ENCODE measurements at places on chromosomes 13 and 19.

DNA sequence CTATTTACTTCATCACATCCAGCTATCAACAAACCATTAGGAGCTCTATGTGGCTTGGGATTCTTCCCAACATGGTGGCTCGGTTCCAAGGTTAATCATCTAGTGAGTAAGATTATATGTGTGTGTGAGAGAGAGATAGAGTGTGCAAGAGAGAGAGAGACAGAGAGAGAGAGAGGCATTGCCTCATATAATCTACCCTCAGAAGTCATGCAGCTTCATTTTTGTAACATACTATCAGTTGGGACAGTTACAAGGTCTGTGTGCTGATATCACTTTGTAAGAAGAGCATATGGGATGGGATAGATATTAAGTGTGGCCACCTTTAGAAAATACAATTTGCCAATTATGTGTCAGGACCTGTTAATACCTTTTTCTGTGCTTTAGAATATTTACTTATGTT, 104.1 kb downstream of the NDFIP2 start:
- DNase-seq: no peak

GRCh38 chr19:30102239-30102638, 160.2 kb downstream of the URI1 start:
- no peak for DNase-seq

DNA sequence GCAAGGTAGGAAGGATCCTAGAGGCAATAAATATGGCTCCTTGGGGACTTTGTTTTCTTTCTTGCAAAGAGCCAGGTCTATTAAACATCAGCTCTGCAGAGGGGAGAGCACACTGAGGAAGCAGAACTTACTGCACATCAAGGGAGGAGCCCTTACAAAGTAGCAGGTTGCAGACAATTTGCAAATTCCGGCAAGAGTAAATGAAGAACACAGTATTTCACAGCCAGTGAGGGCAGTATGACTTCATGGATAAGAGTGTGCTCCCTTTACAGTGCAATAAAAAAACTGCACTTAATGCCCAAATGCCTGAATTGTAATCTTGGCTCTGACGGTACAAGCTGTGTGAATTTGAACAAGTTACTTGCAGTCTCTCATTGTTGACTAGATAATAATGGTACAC, 75.5 kb downstream of the STARD13 start:
- no peak for DNase-seq

- no peak for DNase-seq
Observed at GRCh38 chr13:105502193-105502592, 1033.3 kb downstream of the EFNB2 start.

- DNase-seq: peak; percentile 8
Observed at GRCh38 chr13:97028441-97029299, 34.4 kb upstream of the OXGR1 start.

- DNase-seq: no peak
Observed at GRCh38 chr19:35750167-35750566, 1.8 kb downstream of the LIN37 start.

DNA sequence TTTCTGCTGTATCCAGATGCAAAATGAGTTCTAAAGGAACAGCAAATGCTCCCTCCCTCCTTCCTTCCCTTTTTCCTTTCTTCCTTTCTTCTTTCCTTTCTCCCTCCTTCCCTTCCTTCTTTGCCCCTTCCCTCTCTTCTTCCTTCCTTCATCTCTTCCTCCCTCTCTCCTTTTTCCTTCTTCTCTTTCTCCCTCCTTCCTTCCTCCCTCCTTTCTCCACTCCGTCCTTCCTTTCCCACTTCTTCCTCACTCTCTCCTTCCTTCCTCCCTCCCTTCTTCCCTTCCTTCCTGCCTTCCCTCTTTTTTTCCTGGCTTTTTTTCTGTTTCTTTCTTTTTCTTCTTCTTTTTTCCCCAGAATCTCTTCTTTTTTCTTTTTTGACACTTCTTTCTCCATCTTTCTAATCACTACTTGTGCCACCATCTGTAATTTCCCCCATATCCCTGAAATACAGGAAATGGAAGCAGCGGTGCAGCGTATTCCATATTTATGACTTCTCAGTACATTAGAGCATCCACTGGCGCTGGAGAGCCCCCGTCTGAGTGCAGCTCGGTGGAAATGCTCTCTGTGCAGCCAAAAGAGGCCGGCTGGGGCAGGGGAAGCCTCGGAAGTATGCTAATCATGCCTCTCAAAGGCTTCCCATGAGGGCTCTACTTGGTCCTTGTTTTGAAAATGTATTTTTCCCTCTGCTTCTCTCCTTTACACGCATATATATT, 275.6 kb downstream of the TSHZ3 start:
- DNase-seq: no peak

DNA sequence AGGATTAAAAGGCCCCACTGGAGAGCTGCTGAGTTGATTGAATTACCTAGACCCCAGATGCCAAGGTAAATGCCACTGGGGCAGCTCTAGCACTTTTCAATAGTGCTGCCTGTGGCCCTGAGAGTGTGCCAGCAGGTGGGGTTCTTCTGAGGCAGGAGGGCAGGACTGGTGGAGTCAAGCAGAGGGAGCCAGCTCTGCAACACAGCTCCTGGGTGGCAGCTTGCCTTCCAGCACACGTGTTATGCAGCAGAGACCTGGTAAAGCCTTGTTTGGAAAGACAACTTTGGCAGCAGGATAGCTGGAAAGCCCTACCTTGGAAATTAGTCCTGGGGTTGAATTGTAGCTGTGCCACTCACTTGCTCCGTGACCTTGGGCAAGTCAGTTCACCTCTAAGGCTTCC, 306.6 kb downstream of the ATP8A2 start:
- no peak for DNase-seq

DNA sequence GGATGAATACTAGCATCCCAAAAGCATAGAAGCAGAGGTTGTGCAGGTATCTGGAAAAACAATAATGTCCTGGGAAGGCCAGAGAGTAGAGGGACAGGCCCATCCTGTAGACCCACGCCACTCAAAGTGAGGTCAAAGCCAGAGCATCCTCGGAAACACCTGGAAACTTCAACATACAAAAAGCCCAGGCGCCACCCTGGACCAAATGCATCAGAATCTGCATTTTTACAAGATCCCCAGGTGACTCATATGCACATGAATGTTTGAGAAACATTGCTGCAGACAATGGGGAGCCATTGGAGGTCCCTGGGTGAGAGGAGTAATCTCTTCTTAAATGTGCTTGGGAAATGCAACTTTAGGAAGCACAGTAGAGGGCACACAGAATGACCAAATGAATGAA, 684.1 kb downstream of the DIAPH3 start:
- no peak for DNase-seq

GRCh38 chr19:32717496-32717895, 2.1 kb upstream of the TDRD12 start:
- DNase-seq: no peak

GRCh38 chr13:37090912-37091311, 14.6 kb downstream of the CSNK1A1L start:
- DNase-seq: no peak

DNA sequence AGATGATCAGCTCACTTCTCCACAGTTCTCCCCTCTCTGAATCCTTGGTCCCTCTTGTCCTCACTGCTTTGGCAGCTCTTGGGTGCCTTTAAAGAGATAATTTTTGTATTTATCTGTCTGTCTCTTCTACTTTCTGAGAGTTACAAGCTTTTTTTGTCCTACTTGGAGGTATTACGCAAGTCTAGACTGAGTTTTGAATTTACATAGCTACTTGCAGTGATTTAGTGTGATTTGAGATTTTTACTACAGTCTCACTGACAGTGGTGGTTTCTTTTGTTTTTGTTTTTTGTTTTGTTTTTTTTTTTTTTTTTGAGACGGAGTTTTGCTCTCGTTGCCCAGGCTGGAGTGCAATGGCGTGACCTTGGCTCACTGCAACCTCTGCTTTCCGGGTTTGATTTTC, 22.1 kb downstream of the URI1 start:
- no peak for DNase-seq

- no peak for DNase-seq
Observed at GRCh38 chr19:19010551-19010950, 22.8 kb downstream of the SUGP2 start.

DNA sequence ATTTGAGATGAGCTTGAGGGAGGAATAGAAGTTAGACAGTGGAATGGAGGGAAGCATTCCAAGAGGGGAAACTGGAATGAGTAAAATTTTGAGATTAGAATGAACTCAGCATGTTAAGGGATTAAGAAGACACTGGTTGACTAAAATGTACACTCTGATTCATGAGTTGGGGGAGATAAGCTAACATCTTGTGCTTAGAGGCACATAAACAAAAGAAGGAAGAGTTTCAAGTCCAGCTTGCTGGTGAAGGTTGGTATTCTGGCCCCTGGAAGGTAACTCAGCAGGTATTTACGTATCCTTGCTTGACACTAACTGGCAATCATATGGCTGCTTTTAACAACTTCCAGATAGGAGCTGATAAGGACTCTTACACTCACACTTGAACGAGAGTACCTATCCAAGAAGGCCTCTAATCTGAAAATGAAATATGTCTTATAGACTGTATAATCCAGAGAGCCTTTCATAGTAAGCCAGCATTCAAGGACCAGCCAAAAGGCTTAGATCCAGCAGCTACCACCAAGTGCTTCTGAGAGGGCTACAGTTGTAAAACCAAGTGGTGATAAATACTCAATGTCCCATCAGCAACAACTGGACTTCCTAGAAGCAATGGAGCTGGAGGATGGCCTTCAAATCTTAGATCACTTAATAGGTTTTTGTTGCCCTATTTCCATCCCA, 149.7 kb upstream of the SERP2 start:
- DNase-seq: no peak

- no peak for DNase-seq
Observed at GRCh38 chr13:79457390-79457789, 23.6 kb upstream of the NDFIP2 start.

- no peak for DNase-seq
Observed at GRCh38 chr19:7360393-7360984, 11.8 kb downstream of the ARHGEF18 start.

GRCh38 chr19:41376998-41377365, 649 bp downstream of the TMEM91 start:
- no peak for DNase-seq

GRCh38 chr19:27775395-27775794, 1437.6 kb downstream of the UQCRFS1 start:
- DNase-seq: no peak

DNA sequence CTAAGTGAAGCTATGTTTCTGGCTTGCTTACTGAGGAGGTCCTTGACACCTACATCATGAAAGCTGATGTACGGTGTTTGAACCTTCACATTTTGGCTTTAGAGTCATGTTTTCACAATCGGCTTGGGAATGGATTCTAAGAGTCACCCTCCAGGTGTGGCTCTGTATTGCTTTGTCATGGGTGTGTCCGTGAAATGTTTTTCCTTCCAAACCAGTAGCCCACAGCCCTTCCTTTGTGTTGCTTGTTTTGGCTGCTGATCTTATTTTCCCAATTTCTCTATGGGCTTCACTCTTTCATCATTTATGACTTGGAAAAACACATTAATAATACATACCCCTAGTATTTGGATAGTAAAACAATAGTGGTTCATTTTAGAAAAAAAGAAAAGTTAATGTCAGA, 240.6 kb downstream of the GGACT start:
- no peak for DNase-seq

DNA sequence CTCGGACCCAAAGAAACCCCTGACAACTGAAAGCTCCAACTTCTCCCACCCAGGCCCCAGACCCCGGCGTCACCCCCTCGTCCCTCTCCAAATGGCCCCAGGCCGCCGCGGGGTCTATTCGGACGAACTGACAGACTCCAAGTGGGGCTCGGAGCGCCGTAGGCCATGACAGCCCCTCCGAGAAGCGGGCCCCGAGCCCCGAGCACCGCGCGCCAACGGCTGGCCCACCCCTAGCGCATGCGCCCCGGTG, 360 bp downstream of the DDX39A start:
- no peak for DNase-seq

GRCh38 chr13:70249332-70250064, 141.2 kb upstream of the KLHL1 start:
- DNase-seq: no peak

- no peak for DNase-seq
Observed at GRCh38 chr13:31773538-31773937, 34.2 kb downstream of the RXFP2 start.

DNA sequence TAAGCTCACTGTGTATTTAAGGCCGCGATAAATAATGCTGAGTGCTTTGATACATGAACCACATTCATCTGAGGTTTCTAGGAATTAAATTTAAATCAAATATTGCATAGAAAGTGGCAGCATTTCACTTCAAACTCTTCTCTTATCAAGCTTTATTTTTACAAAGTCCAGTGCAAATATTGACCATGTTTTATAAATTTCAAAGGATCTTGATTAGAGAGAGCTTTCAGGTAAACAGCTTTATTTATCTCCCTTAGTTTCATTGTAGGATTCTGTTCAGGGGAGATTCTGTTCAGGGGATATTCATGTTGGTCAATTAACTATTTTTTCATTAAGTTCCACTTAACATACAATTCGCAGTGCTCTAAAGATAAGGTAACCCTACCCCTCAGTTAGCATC, 249.7 kb upstream of the IRS2 start:
- no peak for DNase-seq

DNA sequence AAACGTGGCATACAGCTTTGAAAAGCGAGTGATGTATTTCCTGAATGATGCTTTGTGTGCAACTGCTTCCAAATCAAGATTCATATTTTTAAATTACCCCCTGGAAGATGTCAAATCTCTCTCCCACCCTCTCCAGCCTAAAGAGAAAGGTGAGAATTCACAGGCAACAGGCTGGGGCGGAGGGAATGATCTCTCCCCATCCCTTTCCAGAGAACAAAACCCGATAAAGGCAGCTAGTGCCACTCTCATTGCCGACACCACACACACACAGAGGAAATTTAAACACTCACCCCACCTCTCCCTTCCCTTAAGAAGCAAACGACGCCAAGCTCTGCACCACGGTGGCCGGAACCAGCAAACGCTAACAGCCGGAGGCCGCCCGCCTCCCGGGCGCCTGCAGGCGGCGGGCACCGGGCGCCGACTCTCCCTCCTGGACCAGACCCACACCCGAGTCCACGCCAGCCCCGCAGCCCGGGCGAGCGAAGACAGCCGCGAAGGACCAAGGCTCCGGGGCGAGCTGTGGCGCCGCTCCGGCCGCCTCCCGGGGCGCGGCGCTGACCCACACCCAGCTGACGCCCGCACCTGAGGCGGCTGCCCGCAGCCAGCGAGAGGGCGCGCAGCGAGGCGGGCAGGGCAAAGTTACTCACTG, 477 bp downstream of the LNX2 start:
- no peak for DNase-seq

DNA sequence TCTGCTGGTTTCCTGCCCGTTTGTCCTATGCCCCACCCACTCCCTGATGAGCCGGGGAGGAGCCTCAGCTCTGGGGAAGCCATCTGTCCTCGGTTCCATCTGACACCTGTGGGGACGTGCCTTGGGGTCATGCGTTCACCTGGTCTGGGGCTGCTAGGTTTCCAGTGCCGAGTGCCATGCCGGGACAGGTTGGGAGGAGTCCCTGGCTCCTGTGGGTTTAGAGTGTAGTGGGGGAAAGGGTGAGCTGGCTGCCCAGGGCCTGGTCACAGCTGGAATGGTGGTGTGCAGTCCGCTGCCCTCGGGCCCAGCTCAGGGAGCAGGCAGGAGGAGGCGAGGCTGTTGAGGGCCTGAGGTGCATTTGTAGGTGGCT, 2.5 kb downstream of the KDM4B start:
- DNase-seq: no peak

- no peak for DNase-seq
Observed at GRCh38 chr13:31116224-31116623, 45.5 kb downstream of the HSPH1 start.

- DNase-seq: no peak
Observed at GRCh38 chr19:12689581-12690216, 1.9 kb downstream of the GNG14 start.

GRCh38 chr13:79549355-79550106, 68.6 kb downstream of the NDFIP2 start:
- DNase-seq: no peak

GRCh38 chr13:112118451-112119064, 51.6 kb downstream of the SOX1 start:
- DNase-seq: no peak

Measured in activated T-helper 9 cell treated with anti-CD3 and anti-CD28 coated beads, Interleukin-2, amount 50 U/mL, for 16 hours (primary cell).